ENCODE measurements at places on chromosomes 3 and 15.
A peak's percentile ranks its signal among the peaks of the same experiment; 100 is the strongest.

DNA sequence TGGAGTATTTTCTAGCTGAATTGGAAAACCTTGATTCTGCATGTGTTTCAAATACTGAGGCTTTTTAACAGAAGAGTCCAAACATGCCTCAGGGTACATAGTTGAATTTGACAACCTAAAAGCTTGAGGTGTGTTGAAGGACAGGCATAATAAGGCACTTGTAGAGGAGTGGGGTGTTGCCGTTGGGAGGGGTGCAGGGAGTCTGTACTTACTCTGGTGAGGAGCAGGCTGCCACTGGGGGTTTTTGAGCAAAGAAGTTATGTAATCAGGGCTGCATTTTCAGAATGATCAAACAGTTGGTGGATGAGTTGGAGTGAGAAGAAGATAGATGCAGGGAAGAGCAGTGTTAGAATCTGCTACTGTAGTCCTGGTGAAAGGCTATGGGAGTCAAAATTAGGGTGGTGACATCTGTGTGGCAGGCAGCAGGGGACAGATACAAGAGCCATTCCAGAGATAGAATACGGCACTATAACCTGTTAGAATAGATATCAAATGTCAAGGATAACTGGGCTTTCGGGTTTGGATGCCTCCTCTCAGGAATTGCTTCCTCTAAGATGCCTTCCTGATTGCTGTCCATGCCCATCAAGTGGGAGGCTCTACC, 161.6 kb downstream of the GHSR start:
- no peak for DNase-seq

- no peak for DNase-seq
Measured at GRCh38 chr3:178300441-178300959, 235.7 kb upstream of the KCNMB2 start.

- peak; percentile 6 for DNase-seq
Measured at GRCh38 chr15:73844356-73844755, 29.0 kb upstream of the TBC1D21 start.

DNA sequence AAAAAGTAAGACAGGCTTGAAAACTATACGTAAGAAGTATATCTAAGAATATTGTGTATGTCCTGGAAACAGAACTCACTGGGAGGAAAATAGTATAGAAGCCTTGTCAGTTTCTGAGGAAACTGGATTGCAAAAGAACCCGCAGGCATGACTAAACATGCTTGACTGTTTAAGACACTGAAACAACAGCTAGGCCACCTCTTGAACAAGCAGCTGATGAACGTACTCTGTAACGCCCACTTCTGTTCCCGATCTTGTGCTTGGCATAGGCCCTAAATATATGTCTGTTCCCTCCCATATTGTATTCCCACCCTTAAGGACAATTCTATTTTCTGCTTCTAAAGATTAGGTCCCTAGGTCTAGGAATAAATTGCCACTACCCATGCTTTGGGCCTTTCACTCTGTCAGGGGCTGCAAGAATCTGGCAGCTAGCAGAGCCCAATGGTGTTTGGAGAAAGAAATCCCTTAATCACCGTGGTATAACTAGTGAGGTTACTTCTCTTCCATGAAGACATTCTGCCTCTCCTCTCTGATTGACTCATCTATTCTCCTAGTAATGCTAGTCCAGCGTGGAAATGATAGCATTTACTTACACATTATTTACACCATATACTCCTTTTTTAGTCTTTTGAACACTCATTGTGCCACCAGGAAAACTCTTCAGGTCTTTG, 46.2 kb downstream of the CD200 start:
- DNase-seq = peak; percentile 31

DNA sequence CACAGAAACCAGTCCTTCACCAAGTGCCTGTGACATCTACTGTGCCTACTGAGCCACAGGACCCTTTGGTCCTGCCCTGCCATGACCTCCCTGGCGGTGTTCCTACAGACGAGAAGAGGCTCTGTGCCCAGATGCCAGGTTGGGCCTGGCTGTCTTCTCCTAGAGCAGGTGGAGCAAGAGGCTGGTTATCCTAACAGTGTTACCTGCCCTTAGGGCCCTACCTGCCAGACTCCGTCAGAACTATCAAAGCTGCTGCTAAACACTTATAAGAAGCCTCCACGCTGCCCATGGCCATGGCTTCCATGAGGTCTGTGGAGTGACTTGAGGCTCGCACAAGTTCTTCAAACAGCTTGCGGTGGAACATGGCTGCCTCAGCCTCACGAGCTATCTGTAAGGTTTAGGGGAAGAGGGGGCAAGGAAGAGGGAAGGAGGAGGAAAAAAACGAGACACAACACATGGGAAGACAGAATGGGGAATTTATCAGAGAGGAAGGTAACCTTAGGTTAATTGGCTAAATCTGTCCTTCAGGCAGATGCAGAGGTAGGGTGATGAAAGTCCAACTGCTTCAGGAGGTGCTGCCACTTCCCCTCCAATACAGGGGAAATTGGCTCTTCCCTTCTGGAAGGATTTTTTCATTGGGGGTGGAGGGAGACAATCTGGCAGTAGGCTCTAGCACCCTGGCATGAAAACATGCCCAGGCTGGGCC, 5.4 kb upstream of the GRAMD2A start:
- DNase-seq = no peak

DNA sequence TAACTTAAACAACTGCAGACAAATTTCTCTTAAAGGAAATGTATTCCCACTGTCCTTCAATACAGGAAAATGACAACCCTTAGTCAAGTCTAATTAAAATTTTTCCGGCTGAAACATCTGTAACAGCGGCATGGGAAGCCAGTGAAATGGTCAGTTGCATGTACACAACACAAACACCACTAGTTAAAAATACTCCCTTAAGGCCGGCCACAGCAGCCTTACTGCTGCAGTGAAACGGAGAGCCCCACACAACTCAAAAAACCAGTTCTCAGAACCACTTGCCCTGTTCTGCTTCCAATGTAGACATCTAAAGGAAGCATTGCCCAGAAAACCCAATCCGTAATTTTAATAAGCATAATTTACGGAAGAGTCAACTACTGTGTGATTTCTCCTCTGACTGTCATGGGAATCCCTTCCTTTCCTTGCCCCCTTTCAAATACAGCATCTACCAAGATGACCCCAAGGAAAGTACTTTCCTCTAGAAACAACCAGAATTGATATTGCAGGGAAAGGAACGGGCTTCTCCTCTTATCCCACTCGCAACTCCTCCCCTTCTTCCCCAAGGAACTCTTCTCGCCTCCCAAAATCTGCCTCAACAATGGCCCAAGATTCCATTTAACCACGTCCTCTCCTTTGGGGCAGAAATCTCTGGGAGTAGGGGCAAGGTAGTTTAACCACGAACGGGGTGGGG, 1.6 kb downstream of the FBN1 start:
- DNase-seq = peak; percentile 41

DNA sequence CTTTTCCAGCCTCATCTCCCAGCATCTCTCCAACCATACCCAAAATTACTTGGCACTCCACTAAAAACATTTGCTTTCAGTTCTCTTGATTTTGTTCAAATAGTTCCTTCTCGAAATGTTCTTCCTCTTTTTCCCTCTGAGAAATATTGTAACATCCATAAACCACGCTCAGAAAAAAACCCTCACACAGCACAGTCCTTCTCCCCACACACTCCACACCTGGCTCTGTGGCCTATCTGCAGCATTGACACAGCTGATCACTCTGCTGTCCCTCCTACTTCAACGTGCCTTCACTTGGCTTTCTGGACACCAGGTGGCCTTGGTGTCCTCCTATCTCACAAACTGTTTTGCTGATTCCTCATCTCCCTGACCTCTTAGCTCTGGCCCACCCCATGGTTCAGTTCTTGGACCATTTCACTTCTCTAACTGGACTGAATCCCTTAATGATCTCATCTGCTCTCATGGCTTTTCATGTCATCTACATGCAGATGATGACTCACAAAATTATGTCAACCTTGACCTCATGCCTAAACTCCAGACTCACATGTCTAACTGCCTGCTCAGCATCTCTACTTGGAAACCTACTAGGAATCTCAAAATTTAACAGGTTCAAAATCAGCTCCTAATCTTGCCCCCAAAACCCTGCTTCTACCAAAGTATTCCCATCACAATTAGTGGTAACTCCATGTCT, 93.3 kb downstream of the TRIM42 start:
- no peak for DNase-seq

- no peak for DNase-seq
Measured at GRCh38 chr3:34185301-34185700, 386.9 kb downstream of the PDCD6IP start.

DNA sequence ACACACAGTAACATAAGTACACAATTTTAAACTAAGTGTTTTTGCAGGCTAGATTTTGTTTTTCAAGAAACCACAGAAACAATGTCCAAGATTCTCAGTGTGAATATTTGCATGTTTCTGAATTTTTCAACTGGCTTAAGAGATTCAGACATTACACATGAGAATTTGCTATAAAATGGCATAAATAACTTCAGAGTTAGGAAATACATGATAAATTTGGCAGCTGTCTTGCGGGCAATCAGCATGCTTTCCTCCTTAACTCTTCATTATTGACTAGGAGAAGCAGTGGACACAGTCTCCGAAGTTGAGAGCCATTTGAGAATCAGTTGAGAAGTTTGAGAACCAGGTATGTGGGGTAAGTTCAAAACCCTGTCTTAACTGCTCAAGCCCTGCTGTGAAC, 625.6 kb upstream of the SGO1 start:
- DNase-seq = no peak

- DNase-seq = peak; percentile 66
Measured at GRCh38 chr3:164748626-164749025, 329.7 kb downstream of the SI start.

GRCh38 chr15:78071383-78071782, 6.1 kb downstream of the TBC1D2B start:
- no peak for DNase-seq

DNA sequence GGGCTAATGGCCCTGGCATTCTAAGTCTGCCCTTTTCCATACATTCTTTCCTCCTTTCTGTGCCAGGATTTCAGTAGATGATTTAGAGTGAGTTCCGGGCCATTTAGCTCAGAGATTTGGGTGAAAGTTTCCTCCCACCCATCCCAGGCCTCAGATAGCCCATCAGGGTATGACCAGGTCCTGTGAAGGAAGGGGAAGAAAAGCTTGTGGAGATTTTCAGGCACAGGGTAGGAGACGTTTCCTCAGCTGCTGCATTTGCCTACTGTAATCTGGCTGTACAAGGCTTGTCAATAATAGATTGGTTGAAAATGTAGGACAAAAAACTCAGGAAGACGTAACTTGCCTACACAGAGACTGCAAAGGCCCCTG, 63.2 kb upstream of the BCL6 start:
- DNase-seq = no peak

DNA sequence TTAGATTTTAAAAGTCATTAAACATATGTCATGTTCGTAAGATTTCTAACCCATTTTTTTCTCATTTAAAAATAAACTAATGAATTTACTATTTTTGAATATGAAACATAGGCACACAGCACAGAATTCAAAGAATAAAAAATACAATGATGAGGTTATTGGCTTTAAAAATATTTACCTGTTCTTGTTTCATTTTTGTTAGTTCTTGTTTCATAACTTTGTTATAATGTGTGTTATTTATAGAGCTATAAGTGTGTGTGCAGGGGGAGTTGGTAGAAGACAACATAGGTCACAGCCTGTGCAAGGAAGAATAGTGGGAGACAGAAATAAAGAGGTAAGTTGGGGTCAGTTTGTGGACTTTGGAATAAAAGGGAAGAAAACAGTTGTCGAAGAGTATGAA, 30.8 kb upstream of the NRROS start:
- DNase-seq = no peak

- DNase-seq = no peak
Measured at GRCh38 chr3:139639662-139640061, 38.1 kb downstream of the NMNAT3 start.

DNA sequence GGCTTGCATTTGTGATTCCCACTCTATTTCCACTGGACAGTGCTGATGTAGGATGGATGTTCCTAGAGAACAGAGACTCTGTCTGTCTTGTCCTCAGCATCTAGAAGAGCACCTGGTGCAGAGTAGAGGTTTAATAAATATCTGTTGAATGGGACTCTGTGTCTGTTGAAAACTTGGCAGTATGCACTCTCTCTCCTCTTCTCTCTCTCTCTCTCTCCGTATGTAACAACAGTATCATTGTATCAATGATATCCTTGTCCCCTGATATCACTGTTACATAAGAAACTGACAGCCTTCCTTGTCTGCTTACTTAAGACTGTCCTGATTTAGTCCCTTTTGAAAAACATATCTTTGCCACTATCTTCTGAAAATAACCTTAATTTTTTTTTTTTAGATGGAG, 24.3 kb upstream of the MGLL start:
- no peak for DNase-seq

DNA sequence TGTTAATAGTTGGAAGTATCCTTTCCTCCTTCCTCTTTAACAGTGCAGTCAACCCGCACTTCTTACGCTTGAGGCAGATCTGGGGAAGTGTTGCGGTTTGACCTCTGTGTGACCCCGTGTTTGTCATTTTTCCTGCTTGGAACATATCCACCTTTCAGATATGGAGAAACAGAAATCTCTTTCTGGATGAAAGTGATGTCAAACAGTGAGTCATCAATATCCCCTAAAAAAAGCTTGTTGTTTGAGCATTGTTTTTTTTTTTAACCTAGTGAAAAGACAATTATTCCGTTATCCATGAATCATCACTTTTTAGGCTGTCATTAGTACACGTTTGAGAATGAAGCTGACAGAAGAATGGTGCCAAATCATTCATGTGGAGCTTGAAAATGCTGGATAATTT, 293.7 kb downstream of the ARPP21 start:
- DNase-seq = peak; percentile 92

DNA sequence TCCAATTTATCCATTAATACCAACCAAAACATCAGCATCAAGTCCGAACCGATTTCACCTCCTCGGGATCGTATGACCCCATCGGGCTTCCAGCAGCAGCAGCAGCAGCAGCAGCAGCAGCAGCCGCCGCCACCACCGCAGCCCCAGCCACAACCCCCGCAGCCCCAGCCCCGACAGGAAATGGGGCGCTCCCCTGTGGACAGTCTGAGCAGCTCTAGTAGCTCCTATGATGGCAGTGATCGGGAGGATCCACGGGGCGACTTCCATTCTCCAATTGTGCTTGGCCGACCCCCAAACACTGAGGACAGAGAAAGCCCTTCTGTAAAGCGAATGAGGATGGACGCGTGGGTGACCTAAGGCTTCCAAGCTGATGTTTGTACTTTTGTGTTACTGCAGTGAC, 20.8 kb downstream of the LYSMD4 start:
- DNase-seq = no peak

- DNase-seq = no peak
Measured at GRCh38 chr3:73061416-73061815, at the start of gene EBLN2. TSS of gene EBLN2 (plus strand) at chr3:73061659. CDS start at chr3:73062082, 423 bp downstream.

GRCh38 chr3:66047311-66048050, 8.8 kb upstream of the MAGI1 start:
- DNase-seq = peak; percentile 69

DNA sequence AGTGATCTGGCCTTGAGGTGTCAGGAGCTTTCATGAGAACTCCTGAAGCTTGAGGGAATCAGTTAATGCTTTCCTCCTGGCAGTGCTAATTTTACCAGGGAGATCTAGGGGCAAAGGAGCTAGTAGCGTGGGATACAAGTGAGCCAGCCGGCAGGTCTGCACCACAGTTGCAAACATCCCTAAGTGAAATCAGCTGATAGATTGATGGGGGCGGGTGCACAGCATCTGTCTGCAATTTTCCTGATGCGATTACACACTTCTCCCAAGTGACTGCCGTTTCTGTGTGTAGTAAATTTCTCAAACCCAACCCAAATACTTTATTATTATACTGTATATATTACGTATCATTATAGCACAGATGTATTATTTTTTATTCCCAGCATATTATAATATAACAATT, 304.5 kb downstream of the AGBL1 start:
- DNase-seq = no peak

GRCh38 chr3:187064210-187065115, 74.8 kb downstream of the RPL39L start:
- peak; percentile 19 for DNase-seq

GRCh38 chr15:80587816-80588456, 107.2 kb upstream of the ABHD17C start:
- DNase-seq = peak; percentile 81

Data from ELR (cell line).